ENCODE measurements at places on chromosomes 13 and 19.

- DNase-seq, result no peak
Observed at GRCh38 chr13:22076658-22077057, 405.8 kb downstream of the FGF9 start.

- DNase-seq, result no peak
Observed at GRCh38 chr13:36875431-36875830, 44.6 kb downstream of the SMAD9 start.

DNA sequence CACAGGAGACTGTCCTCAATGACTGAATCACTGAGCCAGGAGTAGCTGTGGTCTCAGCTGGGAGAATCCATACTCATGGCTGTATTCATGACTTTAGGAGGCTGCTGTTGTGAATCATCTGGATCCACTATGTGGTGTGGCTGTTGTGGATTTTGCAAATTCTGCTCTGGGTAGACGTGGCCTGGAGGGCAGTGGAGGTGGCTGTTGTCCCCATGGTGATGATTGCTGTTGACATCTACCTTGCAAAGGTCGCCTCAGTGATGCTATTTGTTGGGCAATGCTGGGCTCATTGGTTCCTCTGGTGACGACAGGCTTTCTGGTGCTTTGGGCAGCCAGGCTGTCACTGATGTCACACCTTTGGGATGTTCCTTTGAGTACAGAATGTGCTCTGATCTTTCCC lies 23.9 kb downstream of the MUC16 start:
- DNase-seq, result no peak

- DNase-seq, result peak; percentile 28
Observed at GRCh38 chr13:49627831-49628652, at the start of gene ARL11. Gene ARL11 (plus strand): TSS chr13:49628507. CDS start chr13:49630448, 1,941 bp downstream.

GRCh38 chr19:8577247-8577646 lies at the start of gene MYO1F:
Gene MYO1F (minus strand): TSS chr19:8577442. CDS start chr19:8577309, 133 bp downstream.
- DNase-seq, result peak; percentile 28

DNA sequence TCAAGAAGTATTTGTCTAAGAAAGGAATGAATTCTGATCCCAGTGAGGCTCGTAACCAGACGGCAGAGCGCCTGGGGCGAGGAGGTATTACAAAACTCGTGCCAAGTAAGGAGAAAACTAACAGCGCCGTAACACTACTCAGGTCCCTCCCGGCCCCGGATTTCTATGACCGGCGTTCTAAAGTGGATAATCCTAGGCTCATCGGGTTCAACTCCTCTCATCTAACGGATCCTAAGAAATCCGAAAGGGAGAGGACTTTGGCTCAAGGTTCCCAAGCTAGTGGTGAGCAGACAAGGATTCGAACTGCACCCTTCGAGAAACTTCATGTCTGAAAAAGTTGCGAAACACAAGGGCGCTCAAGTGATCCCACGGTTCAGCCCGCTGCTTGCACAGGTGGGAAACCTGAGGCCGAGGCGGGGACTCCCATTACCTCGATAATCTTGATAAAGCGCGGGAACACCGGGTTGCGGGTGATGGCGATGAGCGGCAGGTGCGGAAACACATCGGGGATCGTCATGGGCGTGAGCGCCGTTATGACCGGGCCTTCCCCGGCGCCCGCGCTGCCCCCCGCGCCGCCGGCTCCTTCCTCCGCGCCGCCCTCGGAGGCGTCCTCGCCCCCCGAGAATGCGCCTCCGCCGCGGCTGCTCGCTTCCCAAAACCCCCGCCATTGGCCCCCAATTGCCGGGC lies 529 bp downstream of the LONP1 start:
- DNase-seq, result no peak

- peak; percentile 81 for DNase-seq
Observed at GRCh38 chr19:13029893-13030292, 34.6 kb downstream of the NFIX start.

GRCh38 chr13:94312511-94313216 lies 166.8 kb downstream of the DCT start:
- DNase-seq, result no peak

- DNase-seq, result peak; percentile 31
Observed at GRCh38 chr13:58712191-58712590, 1080.6 kb downstream of the PCDH17 start.

DNA sequence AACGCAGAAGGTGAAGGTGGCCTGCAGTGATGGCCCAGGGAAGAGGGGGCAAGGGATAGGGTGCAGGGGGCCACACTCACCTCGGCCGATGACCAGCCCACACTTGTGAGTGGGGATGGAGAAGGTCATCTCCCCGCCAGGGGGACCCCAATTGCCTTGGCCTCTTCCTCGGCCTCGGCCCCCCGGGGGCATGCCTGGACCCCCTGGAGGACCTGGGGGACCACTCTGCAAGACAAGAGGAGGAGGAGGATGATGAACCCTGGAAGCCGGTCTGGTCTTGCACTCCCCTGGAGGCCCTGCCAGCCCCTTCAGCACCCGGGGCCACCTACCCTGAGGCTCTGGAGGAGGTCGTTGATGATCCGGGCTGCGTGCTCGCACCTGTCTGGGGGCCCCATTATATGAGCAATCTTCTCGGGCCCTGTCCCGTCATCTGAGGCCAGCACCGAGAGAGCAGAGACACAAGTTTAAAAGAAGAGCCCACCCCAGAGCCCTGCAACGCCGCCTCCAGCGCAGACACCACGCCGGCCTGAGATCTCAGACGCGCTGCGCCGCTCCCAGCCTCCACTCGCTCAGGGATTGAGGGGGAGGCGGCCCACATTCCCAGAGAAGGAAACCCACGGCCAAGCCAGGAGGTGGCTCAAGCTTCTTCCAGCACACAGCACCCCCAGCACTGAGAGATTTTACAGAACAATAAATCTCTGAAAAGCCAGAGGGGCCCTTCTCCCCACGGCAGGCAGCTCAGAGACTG lies 7.8 kb downstream of the KHSRP start:
- DNase-seq, result peak; percentile 54

DNA sequence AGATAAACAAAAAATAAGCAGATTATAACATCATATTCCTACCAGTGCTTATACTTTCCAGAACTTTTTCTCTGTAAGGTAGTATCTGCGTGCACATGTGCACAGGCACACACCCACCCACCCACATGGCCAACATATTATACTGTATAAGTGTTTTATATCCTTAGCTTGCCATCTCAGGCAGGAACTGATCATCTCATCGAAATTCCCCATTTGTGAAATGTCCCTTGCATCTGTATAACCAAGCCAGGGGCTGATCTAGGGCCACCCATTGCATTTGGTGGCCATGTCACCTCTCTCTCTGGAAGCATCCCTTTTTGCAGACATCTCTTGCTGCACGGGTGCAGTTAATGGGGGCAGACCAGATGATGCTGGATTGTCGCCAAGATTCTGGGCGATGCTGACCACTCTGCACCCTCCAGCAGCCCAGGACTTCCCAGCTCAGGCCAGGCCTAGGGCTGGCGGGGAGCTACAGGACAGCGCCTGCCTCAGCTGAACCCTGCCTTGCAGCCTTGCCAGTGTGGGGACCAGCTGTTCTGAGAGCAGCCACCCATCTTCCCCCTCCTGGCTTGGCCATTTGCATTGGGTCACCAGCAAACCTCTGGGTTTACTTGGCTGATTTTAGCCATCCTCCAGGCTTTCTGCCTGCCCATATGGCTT lies 95.9 kb downstream of the SLC7A1 start:
- no peak for DNase-seq

- peak; percentile 83 for DNase-seq
Observed at GRCh38 chr13:80338781-80339562, 2.0 kb downstream of the SPRY2 start.

DNA sequence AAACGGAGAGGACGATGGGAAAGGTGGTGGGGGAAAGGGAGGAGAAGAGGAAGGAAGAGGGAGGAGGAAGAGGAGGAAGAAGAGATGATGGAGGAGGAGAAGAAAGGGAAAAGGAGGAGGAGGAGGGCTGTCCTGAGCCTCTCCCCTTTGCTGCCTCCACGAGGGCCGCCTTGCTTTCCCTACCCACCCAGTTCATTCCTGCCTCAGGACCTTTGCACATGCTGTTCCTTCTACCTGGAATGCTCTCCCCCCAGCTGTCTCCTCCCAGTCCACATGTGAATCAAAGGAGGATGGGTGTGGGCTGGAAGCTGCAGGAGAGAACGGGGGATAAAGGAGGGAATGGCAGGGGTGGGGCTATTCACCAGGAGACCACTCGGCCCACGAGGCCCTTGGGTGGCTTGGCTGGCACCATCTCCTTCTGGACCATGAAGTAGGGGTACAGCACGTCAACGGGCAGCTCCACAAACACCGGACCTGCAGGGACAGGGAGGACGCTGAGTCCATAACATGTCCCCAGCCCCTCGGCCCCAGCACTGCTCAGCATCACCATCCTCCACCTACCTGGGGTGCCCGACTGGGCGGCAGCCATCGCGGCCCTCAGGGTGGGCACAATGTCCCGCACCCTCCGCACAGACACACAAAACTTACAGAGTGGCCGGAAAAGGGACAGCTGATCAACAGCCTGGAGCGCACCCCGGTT lies 15.3 kb downstream of the SYDE1 start:
- DNase-seq, result no peak

- no peak for DNase-seq
Observed at GRCh38 chr19:38268539-38268938, 4.2 kb downstream of the SPINT2 start.

GRCh38 chr19:45553464-45553863 lies 31.1 kb downstream of the OPA3 start:
- no peak for DNase-seq

GRCh38 chr19:33302974-33303790 lies 848 bp upstream of the CEBPA start:
- peak; percentile 28 for DNase-seq

DNA sequence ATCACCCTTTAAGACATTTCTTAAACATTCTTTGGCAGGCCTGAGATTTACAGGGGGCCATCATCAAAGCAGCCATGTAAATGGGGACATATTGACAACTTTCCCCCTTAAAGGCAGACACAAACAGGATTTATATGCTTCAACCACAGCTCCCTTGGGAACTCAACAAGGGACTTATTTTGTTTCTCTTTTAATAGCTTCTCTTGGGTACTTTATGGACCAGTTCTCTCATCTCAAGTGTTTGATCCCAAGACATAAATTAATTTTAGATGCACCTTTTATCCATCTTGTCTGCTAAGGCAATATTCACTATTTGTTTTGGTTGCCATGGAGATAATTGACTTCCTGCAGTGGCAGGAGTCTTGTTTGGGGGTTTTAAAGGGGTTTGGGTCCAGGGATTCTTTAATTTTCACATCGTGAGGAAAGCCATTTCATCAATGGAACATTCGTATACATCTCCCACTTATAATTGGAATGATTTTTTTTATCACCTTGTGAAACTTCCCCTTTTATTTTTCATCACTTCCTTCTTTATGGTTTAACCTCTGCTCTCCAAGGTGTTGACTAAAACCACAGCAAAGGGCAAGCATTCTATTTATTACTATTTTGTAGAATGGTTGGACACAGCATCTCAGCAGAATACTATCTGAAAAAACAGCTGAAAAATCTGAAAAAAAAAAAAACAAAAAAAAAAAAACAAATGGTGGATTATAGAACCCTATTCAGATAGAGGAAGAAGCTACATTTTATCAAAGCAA lies 726.0 kb downstream of the DIAPH3 start:
- DNase-seq, result no peak

DNA sequence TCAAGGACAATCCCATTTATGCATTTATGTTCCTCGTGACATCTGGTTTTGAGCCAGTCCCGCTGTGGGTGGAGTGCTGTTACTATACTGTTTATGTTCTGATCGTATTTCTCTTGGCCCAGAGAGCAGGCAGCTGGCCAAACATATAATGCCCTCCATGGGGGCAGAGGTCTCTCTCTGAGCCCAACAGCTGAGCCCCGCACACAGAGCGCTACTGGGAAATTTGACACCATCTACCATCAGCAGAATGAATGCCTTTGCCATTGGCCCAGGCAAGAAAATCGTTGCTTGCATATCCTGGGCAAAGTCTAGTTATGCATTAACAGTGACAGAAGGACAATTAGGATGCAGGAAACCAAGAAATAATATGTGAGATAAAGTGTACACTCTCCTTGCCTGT lies 126.8 kb upstream of the CACNA1A start:
- DNase-seq, result no peak

GRCh38 chr19:30513082-30513411 lies 140.9 kb downstream of the ZNF536 start:
- DNase-seq, result no peak

GRCh38 chr13:43953370-43953769 lies 73.7 kb downstream of the LACC1 start:
- DNase-seq, result no peak

- no peak for DNase-seq
Observed at GRCh38 chr19:2054763-2055162, 3.7 kb upstream of the MKNK2 start.

DNA sequence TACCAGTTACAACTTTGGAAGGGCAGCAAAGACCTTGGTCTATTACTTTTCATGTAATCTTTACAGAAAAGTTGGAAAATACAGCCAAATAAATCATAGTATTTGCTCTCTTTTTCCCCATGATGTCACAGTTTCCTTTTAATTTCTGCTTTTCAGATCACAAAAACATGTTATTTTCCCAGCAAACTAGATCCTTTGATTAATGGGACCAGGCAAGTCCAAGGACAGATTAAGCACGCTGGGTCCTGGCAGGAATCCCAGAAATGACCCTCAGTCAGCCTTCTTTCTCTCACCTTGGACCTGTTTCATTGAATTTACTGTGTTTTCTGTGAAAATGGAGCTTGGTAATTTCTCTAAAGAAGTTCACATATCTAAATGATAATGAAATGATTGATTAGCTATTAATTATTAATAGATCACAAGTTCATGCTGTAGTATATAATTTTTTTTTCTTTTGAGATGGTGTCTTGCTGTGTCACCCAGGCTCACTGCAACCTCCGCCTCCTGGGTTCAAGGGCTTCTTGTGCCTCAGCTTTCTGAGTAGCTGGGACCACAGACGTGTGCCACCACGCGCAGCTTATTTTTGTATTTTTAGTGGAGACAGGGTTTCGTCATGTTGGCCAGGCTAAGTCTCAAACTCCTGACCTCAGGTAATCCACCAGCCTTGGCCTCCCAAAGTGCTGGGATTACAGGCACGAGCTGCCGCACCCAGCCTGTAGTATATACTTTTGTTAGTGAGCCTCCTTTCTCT lies 16.0 kb downstream of the SPATA13 start:
- no peak for DNase-seq

DNA sequence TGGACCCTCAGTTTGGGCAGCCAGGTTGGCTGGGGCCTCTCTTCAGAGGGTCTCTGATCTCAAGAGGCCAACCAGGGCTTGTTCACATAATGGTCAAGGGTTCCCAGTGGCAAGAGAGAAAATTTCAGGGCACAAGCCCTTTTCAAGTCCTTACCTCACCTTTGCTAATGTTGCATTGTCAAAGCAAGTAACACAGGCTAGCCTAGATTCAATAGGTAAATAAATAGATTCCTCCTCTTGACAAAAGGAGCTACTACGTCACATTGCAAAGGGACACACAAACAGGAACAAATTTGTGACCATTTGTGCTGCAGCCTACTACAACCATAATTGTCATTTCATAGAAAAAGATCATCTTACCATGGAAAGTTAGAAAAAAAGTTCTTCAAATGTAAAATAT lies 33.9 kb upstream of the FRY start:
- no peak for DNase-seq

Data from head of caudate nucleus (tissue), 42 donors.